ENCODE measurements at places on chromosomes 1 and 21.

GRCh38 chr1:234311414-234311813, 61.8 kb upstream of the COA6 start:
- no peak for DNase-seq

- DNase-seq: no peak
Measured at GRCh38 chr1:40662864-40663263, 2.6 kb downstream of the RIMS3 start.

- DNase-seq: no peak
Measured at GRCh38 chr1:3555131-3555920, 56.0 kb downstream of the MEGF6 start.

- DNase-seq: no peak
Measured at GRCh38 chr1:222777977-222778376, 36.9 kb upstream of the DISP1 start.

- DNase-seq: no peak
Measured at GRCh38 chr1:153944005-153944826, 2.3 kb downstream of the DENND4B start.

DNA sequence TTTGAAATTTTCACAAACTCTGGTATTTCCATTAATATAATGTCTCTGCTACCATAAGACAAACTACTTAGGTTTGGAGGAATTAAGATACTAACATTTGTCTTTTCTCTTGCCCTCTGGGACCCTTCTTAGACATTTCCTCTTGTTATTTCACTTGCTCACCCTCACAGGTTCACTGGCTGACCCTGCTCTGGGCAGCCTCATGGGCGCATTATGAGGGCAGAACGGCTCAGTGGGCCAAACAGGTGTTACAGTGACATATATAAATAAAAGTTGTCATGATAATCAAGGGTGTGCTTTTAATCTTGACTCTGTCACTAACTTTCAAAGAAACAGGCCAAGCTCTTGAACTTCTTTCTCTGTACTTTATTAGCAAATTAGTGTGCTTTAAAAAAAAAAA, 46.5 kb downstream of the ZNHIT6 start:
- DNase-seq: no peak

- no peak for DNase-seq
Measured at GRCh38 chr21:26116456-26117011, 54.0 kb downstream of the APP start.

- peak; percentile 45 for DNase-seq
Measured at GRCh38 chr1:27038020-27038419, 25.4 kb upstream of the TENT5B start.

DNA sequence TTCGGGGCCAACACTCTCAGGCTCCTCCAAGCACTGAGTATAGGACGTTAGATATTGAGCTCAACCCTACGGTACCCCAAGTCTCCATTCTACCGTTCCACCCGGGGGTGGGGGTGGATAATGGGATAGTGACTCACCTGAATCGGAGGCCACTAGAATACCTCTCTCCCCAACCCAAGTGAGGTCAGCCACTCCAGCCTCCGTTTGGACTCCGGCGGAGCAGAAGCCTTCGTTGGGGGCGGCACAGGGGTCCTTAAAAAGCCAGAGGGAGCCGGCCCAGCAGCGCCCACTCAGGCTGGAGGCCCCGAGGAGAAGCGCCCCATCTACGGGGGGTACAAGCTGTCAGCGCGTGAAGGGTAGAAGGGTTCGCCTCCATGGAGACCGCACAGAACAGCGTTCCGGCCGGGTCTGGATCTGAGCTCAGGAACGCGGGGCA, 556 bp downstream of the WDR77 start:
- no peak for DNase-seq

DNA sequence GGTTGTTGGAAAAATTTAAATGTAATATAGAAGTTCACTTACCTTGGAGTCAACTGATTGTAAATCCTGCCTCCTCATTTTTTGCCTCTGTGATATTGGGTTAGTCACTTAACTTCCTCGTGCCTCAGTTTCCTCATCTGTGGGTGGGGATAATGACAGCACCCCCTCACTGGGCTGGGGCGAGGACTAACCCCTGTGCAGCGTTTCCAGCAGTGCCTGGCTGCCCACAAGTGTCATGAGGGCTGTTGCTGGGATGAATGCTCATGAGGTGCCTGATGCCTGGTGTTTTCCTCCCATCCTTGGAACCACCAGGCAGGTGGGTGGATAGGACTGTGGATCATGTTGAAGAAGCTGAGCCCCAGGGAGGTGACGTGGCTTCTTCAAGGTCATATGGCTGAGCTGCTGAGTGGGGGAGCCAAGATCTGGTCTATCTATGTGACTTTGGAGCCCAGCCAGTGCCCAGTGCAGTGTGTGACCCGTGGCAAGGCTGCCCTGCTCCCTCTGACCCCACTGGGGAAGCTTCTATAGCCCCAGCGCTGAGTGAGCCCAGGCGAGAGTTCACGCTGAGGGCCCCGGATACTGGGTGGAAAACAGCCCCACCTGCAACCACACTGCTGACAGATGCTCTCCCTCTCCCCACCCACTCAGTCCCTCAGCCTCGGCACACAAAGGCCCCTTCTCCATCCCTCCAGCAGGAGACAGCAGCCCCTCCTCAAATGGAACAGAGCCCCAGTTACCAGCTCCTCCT, 446.0 kb downstream of the PTPRU start:
- DNase-seq: no peak
